NCI-H1417 (cell line): ENCODE measurements at places on chromosomes 1 and 21.

DNA sequence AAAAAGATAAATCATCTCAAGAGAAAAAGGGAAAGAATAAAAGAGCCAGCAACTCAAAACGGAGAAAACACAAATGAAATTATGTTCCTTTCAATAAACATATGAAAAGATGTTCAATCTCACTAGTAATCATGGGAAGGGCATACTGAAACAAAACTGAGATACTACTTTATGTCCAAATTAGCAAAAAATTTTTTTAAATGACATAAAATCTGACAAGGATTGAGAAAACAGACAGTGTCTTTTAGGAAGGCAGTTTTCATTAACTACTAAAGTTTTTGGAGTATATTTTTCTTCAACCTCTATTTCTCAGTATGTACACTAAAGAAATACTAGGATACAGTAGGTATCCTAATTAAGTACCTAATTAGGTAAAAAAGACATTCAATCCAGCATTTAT, 73.3 kb downstream of the ARID4B start:
- no peak for DNase-seq

- no peak for DNase-seq
These were observed 37.5 kb downstream of the LRRC3 start for GRCh38 chr21:44492567-44493385.

DNA sequence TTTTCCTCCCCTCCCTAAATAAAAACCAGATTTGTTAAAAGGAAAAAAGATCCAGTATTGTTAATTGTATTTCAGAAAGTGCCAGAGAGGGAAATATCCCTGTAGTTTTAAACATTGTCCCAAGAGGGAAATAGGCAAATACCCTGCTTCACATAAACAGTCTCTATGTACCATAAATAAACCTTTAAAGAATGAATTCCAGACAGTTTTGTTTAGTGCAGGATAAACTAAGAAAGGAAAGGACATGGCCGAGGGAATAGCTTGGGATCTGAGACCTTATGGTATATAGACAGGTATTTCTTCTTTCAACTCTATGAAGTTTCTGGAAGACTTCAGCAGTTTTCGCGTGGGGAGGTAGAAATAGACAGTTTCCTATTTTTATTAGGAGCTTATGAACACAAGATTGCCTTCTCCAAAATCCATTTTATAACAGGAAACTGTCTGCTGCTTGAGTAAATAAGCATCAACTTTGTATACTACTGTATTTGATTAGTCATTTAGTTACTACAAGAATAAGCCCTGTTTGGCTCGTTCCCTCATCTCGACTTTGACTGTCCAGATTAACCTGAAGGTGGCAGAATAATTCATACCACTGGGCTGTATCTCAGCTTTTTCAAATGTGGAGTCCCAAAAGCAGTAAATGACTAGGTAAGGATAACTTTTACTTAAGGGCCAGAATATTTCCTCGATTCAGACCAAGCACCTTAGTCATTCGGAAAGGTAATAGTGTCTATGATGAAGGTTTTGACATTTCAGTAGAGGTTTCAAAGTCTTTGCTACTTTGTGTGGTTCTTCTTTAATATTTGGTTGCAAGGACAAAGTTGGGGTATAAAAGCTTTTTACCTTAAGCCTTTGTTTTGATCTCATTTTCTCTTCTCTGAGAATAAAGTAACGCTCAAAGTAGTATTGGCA, 177.5 kb downstream of the VPS13D start:
- DNase-seq, result no peak

DNA sequence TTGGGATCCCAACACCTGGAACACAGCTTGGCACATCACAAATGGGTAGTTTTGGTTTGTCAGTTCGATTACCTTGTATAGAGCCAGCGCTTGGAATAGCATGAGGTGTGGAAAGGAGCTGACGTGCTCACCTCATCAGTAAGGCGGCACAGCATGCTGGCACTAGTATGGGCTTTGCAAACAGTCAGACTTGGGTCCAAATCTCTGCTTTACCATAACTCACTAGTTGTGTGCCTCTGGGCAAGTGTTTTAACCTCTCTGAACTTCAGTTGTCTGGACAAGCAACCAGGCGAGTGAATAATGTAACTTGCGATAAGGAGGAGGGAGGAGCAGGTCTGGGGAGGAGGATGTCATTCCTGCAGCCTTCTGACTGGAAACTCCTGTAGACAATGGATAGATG, 26.3 kb upstream of the NEK2 start:
- DNase-seq, result no peak

DNA sequence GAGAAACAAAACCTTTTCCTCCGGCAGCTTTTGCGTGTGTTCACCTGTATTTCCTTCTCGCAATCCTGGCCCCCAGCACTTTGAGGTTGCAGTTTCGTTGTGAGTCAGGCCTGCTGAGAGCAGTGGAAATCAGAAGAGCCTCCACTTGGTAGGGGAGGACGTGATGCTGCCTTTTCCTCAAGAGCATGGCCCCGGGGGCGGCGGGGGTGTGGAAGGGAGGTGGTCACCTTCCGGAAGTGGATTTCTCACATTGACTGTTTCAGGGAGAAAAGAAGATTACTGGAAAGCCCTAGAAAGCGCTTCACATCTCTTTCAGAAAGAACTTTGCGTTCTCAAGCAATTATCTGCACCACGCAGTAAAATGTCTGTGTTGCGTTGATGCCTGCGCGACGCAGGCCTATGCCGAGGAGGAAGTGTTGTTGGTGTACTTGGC, 12.2 kb upstream of the IL10 start:
- no peak for DNase-seq

GRCh38 chr1:107740579-107740978, 224.4 kb downstream of the VAV3 start:
- DNase-seq, result no peak

DNA sequence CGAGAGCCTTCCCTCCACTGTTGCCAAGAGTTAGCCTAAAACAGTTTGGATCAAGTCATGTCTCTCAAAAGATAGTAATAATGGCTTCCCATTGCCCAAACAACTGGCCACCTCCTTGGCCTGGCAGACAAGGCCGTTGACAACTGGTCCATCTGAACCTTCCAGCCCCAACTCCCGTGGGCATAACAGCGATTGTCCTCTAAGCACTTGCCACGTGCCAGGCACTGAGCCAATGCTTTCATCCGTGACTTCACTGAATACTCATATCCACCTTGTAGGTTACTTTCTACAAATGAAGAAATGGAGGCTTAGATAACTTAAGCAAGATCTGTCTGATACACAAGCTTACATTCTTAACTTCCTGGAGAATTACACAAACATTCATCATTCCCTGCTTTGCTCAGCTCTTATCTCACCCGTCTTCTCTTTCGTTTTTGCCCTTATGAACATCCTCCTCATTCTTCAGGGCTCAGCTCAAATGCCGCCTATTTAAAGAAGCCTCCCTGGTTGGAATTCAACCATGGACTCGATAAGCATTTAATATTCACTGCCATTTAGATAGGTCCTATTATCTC, 106.4 kb downstream of the KCND3 start:
- no peak for DNase-seq

GRCh38 chr21:33760641-33761440, 118.5 kb downstream of the ITSN1 start:
- no peak for DNase-seq

DNA sequence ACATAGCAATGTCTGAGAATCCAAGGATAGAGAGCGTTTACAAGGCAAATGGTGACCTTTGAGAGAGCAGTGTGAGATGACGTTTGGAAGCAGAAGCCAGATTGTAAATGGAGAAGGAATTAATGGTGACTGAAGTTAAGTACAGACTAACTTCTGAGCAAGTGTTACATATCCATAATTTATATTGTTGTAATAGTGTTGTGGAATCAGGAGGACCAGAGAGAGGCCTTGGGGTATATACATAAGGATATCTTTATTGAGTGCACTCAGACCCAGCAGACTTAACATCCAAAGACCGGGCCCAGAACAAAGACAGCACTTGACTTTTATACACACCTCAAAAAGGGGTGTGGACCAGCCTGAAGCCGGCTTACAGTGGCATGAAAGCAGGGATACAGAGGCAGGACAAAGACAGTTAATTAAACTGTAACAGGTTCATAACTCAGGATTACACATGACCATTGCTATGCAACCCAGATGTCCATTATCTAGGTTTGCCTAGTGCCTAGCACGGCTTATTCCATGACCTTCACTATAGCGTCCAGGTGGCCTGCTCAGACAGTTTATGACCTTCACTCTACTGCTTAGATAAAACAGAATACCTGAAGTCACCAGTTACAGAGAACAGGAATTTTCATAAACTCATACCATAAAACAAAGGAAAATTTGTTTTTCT, 2.7 kb upstream of the MGST3 start:
- DNase-seq, result no peak

DNA sequence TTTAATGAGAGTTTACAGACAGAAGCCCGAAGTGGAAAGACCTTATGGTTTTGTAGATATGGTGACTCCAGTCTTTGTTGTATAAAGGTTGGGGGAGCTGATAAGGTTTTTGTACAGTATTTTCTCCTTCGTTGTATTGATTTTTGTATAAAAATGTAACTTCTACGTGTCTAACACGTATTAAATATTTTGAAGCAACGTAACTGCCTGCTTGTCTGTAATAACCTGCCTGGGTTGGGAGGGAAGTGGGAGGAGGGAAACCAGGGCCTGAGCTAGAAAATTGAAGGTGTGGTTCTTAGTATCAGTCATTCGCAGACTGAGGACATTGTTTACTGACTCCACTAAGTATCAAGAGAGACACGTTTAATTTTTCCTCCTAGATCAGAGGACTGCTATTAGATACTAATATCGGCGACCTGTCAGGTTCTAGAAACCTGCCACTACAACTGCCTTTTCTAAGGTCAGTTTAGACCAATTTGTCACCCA, 2.2 kb downstream of the IER5 start:
- peak; percentile 23 for DNase-seq

DNA sequence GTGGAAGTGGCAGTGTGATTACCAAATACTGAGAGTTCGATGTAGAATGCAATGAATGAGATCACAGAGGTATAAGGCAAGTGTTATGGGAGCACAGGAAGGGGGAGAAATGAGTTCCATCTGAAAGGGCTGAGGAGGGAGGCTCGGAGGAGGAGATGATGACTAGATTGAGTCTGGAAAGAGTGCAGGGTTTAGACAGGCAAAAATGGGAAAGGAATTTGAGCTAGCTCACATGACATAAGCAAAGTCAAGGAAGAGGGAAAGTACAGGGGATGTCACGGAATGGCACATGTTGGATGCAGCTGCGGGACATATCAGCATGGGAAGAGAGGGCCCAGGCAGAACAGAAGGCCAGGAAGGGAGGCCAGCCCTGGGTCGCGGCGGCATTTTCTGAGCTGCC, 132.7 kb downstream of the RUNX1 start:
- DNase-seq, result no peak

DNA sequence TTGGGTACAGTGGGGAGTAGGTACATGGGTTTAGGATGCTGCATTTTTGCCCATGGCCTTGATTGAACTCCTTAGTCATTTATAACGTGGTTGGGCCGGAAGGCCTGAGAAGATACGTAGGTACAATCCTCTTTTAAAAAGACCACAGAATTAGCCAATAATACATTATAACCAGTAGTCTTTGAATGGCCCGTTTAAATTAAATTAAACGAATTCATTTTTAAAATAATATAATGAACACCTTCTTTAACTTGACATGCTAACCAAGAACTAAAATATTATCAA, 20.1 kb upstream of the ADAR start:
- no peak for DNase-seq

DNA sequence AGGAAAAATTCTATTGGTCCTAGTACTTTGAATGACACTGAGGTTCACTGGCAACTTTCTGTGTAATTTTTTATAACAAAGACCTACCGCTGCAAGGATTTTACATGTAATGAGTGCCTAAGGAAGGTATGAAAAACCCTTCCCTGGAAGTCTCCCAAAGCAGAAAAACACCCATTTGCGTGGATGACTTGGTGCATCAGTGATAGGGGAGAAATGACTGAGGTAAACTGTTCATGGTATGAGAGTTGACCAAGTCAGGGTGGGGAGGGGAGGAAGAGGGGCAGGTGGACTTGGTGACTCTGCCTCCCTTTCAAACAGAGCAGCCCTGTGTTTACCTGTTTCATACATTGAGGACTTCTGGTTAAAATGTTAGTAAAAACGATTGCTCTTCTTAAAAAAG, 78.8 kb upstream of the IPO9 start:
- DNase-seq, result no peak

GRCh38 chr1:47569681-47570470, 132.0 kb downstream of the FOXD2 start:
- no peak for DNase-seq

- no peak for DNase-seq
These were observed 27.0 kb upstream of the PPP1R15B start for GRCh38 chr1:204438628-204439027.

DNA sequence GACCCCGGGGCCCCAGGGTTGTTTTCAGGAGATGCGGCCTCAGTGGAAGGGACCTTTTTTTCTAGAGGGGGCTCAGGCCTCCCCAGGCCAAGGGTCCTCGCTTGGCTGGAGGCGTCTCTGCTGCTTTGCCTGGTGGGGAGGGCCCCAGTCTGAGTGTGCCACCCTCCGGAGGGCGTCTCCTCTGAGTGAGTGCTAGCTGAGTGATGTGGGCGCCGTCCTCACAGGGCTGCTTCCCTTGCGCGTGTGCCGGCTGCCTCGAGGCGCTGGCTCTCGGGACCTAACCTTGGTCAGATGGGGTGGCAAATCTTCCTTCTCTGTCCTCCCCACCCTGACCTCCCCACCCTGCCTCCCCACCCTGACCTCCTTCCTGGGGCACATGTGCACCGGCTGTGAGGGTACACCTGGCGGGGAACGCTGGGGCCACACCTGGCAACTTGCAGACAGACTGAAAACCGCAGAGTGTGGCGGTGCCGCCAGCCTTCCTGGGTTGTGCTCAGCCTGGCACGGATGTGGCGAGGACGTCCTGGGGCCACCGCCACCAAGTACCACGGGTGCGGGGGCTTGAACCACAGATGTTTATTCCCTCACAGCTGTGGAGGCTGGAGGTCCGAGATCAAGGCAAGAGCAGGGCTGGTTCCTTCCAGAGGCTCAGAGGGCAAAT, 93.0 kb upstream of the TTC34 start:
- no peak for DNase-seq

GRCh38 chr1:217088521-217089284, 365.5 kb upstream of the ESRRG start:
- DNase-seq, result peak; percentile 38

- peak; percentile 66 for DNase-seq
These were observed 45.5 kb downstream of the UTP25 start for GRCh38 chr1:209873067-209873799.

GRCh38 chr1:59434336-59434735, 137.4 kb downstream of the FGGY start:
- DNase-seq, result no peak

DNA sequence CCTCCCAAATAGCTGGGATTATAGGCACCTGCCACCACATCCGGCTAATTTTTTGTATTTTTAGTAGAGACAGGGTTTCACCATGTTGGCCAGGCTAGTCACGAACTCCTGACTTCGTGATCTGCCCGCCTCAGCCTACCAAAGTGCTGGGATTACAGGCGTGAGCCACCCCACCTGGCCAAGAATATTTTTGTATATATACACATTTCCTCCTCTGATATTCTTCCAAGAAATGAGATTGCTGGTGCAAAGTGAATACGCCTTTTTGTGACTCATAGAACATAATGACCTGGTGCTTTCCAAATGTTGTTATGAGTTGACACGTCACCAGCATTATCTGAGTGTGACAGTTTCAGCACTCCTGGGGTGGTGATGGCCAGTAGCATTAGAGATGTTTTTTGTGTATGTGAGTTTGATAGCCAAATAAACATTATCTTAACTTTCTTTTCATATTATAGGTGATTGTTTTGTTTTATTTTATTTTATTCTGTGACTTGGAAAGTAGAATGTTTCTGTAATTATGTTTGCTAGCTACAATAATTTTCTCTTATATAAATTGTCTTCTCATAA, 54.9 kb downstream of the KCNK1 start:
- no peak for DNase-seq
